ENCODE measurements at places on chromosomes 7 and 10. TPM values are rescaled to one million over a fixed set of nuclear protein-coding genes. Genes with fewer than 3 reads are reported as not detected.

PVRIG gene
- polyA plus RNA-seq, result 10.1 TPM

DNA sequence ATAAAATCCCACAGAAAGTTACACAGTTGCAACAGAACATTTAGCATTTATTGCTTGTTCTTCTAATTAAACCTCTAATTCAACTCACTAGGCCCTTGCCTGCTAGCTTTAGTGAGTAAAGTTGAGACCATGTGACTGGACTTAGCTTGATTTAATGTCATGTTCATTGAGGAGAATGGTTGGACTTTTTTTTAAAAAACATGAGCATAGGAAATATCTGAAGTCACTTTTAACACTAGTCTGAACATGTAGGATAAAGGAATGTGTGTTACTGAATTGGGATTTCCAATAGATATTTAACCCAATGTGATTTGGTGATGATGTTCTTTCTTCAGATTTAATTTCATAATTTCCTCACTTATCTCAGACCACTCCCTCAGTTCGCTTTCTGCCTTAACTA, 24.6 kb upstream of the GLCCI1 start:
- DNase-seq, result no peak

- no peak for DNase-seq
Measured at GRCh38 chr10:133461027-133461426, 7.3 kb downstream of the SCART1 start.

DNA sequence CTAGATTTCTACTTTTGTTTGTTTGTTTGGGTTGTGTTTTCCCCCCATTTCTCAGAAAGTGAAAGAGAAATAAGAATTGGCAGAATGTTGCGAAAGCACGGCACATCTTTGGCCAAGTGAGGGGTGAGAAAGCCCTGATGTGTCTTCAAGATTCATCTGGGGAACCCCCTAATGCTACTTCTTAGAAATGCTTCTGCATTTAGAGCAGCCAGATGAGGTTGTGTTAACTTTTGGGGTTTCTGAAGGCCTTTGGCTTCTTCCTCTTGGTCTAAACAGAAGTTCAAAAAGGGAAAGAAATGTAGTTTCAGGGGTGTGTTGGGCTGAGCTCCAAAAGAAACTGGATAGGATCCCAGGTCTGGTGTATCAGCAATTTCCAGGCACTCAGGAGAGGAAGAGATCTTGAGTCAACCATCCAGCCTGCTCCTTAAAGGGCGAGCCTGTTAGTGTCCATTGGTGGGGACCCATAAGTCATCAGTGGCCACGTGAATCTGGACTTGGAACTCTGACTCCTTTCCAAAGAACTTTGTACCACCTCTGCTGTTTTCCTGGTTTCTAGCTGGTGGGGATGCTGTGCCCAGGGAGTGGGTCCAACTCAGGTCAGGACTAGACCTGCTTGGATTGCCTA, 6.5 kb downstream of the DUSP5 start:
- DNase-seq, result peak; percentile 63

GRCh38 chr10:128537834-128538330, 411.7 kb upstream of the MKI67 start:
- DNase-seq, result no peak

DNA sequence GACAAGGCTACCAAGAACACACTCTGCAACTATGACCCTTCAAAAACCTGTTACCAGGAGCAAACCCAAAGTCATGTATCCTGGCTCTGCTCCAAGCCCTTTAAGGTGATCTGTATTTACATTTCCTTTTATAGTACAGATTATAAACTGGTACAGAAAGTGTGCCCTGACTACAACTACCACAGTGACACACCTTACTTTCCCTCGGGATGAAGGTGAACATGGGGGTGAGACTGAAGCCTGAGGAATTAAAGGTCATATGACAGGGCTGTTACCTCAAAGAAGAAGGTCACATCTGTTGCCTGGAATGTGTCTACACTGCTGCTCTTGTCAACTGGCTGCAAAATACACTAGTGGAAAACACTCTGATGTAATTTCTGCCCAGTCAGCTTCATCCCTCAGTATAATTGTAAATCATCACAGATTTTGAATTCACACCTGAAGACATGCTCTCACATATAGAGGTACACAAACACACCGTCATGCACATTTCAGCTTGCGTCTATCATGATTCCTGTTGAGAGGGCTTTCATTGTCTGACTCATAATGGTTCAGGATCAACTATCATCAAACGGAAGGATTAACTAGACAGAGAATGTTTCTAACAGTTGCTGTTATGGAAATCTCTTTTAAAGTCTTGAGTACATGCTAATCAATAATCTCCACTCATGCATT, 318.3 kb downstream of the NXPH1 start:
- no peak for DNase-seq

- no peak for DNase-seq
Measured at GRCh38 chr10:97573672-97574071, 1.1 kb downstream of the ANKRD2 start.
